ENCODE measurements at places on chromosomes 5 and 9.
A peak's percentile ranks its signal among the peaks of the same experiment; 100 is the strongest.

- DNase-seq, result no peak
Observed at GRCh38 chr5:109387408-109387974, 22.3 kb downstream of the PJA2 start.

- no peak for DNase-seq
Observed at GRCh38 chr9:15238646-15239045, 68.4 kb downstream of the TTC39B start.

GRCh38 chr5:58346041-58346440 is 113.8 kb downstream of the PLK2 start:
- DNase-seq, result no peak

DNA sequence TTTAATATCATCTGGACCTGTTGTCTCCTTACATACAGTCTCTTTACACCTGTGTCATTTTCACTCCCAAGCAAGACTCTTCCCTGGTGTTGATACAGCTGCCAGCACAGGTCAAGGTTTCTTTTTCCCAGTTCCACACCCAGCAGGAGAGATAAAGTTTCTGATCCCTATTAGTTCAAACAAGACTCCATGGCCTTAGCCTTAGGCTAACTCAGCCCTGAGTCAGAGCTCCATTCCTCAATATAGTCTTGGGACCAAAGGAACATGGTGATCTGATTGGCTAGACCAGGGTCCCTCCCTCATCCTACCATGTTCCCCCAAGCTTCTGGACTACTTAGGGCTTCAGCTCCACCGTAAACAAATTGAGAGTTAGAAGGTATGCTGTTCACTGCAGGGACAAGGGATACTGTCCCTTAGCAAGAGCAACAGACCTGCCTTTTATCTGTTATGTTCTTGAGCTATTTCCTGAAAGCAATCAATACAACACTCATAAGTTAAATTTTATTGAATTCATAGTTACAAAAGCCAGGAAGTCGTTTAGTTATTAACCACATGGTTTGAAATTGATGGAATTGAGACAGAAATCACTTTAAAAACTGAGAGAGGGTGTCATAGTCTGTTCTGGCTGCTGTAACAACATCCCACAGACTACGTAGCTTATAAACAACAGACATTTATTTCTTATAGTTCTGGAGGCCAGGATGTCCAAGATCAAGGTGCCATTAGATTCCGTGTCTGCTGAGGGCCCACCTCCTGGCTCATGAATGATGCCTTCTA is 20.5 kb downstream of the SLC1A1 start:
- no peak for DNase-seq

DNA sequence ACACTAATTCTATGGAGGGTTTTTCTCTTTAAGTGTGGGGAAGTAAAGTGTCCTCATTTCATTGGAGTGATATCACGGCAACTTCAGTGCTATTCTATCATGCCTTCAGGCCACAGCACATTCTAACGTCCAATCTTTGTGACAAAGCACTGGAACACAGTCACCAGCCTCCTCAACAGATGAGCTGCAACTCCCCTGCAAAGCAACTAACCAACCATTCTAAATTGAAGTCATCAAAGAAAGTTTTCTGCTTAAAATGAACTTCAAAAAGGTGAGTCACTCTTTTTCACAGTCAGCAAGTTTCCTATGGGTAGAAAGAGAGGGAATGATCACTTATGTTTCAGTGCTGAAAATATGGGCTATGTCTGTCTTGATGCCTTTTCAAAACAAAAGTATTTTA is 190.8 kb downstream of the ELAVL2 start:
- DNase-seq, result no peak

GRCh38 chr9:133711428-133712220 is 26.5 kb downstream of the SARDH start:
- DNase-seq, result no peak

DNA sequence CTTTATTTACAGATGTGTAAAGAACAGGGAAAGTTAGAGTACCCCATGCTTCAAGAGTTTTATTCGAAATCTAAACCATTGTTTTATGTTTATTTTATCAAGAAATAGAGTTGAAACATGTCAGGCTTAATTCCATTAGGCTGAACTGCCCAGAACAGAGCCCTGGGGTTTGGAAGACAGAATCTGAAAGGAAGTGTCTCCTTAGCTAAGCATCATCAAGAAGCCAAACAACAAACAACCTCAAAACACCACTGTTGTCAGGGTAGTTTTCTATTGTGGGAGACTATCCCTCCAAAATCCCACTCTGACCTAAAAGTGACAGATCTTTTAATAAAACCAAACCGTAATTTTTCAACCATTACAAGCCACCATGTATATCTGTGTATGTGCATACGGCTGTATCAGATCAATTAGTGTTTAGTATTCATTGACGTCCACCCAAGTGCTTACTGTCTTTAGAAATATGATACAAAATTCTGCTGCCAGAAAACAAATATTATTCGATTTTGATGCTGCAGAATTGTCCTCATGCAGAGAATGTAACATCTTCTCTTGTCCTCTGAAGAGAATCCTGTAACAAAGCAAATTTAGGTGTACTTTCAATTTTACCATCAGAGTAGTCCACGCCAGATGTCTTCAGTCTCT is 271.9 kb upstream of the TMEM161B start:
- no peak for DNase-seq

DNA sequence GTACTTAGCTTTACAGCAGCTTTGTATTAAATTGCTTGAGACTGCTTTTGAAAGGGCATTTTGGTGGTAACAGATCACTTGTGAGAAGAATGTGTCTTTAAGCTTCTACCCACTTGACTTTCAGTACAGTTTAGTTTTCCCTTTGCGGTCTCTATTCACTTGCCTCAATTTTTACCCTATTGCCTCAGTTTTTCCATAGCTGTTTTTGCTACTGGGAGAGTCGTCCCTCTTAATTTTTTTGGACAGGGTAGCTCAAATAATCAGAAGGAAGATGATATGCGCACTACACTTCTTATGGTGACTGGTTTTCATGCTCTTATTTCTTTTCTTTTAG is 18.8 kb downstream of the UGCG start:
- no peak for DNase-seq

DNA sequence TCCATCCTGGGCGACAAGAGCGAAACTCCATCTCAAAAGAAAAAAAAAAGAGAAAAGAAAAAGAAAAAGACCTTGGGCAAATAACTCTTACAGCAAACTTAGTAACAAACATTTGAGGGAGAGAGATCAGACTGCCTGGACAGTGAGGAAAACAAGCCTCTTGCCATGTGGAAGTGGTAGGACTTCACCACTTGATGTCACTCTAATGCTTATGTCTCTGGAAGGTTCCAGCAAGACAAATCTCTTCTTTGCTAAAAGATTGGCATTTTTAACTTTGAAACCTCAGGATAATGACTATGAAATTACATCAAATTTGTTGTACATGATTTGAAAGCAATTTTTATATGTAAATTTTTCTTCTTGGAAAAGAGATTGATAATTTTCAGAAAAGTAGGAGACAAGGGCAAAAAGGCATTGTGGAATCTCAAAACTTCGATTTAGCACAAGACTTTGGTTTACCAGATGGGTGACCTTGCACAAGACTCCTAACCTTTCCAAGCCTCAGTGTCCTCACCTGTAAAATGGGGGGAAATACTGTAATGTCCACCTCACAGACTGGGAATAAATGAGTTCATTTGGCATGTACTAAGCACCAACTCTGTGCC is 5.4 kb downstream of the ACTL7B start:
- peak; percentile 56 for DNase-seq

- DNase-seq, result no peak
Observed at GRCh38 chr5:168152660-168153059, 138.8 kb upstream of the WWC1 start.

- no peak for DNase-seq
Observed at GRCh38 chr5:69105996-69106906, 12.4 kb downstream of the SLC30A5 start.

All from adipocyte (in vitro differentiated cells).